Cerebellum (tissue), 4 donors: ENCODE measurements at places on chromosomes 6 and 20. TPM values are rescaled to one million over a fixed set of nuclear protein-coding genes. Genes with fewer than 3 reads are reported as not detected.

The ULBP1 gene
- 0.82 TPM for total RNA-seq

The ERVFRD-1 gene
- total RNA-seq, result not detected

The SLC22A16 gene
- 0.91 TPM for total RNA-seq

The MCCD1 gene
- total RNA-seq, result not detected

The MAN1A1 gene
- total RNA-seq, result 31.1 TPM

The UBR2 gene
- total RNA-seq, result 29.0 TPM

The NECAB3 gene
- total RNA-seq, result 34.1 TPM

DNA sequence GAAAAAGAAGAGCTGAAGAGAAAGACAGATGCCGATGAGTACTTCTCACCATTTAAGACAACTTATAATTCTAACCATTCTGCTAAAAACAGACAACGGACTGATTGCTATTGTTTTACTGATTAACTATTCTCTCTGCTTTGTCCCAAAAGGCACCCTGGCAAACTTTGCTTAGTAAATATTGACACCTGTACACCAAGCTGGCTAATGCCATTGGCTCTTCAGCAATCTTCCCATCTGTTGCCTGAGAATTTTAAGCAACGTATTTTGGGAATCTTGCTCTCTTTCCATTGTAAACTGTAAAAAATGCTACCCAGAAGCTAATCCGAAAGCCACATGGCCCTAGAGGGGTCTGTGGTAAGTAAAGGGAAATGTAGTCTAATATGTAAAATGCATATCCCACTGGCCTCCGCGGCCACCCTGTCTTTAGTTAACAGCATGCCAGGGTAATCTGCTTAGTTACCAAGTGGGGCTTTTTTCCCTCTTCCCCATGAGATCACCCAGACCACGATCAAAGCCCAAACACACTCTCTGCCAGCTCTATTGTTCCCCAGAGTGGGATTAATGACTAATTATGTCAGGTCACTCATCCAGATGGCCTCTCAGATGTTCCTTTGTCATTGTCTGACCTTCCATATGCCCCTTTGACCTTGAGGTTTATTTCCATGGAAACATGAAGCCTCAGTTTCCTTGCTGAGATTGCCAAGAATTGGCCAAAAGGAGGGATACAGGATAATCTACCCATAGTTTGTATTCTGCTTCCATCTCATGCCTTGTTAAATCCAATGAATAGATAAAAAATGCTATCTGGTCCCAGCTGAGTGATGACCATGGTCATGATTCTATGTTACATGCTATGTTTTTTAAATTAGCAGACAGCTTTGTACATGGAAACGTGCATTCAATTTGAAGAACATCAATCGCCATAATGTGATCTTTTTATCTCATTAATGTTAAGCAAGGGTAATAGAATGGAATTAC is 216.4 kb upstream of the MCHR2 start:
- DNase-seq, result no peak

DNA sequence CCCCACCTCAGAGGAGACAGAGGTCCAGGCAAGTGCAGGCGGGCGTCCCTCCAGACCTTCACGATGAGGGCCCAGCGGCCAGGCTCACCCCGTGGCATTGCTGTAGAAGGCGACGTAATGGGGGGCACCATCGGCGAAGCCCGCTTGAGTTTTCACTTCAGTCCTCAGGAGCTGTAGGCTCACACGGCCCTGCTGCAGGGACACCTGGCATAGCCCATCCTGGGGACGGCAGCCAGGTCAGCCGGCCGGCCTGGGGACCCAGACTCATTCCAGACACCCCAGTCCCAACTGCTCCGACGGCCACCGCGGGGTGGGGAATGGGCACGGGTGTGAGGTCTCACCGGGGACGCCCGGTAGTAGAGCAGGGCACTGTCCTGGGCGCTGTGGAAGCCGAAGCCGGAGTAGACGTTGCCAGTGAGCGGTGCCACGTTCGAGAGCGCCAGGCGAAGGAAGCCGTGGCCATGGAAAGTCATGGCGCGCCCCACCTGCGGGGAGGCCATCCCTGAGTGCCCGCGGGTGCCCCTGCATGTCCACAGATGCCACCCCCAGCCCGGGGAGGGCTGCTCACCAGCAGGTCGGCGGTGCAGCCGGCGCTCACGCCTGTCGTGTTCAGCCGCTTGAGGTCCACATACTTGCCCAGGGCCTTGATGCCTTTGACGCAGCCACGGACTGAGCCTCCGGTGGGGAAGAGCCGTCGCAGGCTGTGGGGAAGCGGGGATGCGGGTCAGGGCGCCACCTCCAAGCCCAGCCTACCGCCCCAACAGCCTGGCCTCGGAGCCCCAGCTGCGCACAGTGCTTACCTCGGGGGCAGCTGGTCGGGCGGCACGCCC is 9.2 kb downstream of the ADRM1 start:
- DNase-seq, result no peak

DNA sequence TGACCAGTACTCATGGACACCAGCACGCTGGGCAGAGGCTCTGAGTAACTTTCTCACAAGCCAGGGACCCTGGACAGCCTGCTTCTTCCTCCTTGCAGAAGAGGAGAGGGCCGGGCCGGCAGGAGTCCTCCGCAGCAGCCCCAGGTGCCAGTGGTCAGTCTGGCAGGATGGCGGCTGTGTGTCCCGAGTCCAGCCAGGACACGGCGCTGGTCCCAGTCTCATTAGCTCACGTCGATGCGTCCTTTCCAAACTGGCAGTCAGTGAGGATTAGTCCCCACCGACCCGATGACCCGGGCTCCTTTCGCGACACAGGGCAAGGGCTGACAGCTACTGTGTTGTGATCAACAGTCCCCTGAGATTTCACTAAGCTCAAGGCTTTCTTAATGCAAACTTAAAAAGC is 267.0 kb downstream of the TAF4 start:
- no peak for DNase-seq

DNA sequence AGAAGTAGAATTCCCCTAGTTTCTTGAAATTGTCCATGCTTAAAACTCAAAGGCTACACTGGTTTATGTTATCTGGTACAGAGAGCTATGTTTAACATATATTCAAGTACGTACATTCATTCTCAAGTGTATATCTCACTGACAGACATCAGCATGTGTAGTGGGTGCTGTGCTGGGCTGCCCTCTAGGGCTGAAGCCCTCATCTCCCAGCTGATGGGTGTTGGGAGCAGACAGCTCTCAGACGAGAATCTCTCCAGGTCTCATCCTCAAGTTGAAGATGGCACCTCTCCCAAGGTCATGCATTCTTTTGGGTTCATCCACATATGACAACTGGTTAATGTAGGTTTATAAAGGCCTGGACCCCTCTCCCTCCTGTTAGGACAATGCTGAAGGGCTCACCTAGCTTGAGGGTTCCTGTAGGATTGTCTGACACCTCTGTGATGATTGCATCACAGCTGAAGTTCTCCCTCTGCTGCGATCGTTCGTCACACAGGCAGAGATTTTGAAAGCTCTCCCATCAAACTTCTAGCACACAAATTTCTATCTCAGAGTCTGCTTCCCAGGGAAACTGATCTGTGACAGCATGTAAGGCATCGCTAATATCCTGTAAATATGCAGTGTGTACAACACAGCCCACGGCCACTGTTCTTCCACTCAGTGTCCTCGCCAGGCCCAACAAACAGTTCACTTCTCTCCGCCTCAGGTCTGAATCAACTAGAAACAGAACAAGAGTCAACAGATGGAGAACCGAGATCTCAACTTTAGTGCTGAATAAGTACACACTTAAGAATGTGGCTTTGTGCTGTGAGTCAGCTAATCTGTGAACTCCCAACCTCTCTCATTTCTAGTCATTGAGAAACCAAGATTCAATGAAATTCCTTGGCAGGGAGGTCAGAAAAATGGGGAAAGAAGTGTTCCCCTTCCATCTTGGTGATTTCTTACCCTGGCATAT is 43.2 kb downstream of the PREP start:
- no peak for DNase-seq

- no peak for DNase-seq
Observed at GRCh38 chr6:155050311-155050710, 55.2 kb downstream of the TIAM2 start.

- no peak for DNase-seq
Observed at GRCh38 chr6:5490501-5491069, 229.3 kb downstream of the FARS2 start.

GRCh38 chr6:42257063-42257462 is 39.4 kb upstream of the MRPS10 start:
- DNase-seq, result no peak

- no peak for DNase-seq
Observed at GRCh38 chr6:121666814-121667213, 231.4 kb downstream of the GJA1 start.

- no peak for DNase-seq
Observed at GRCh38 chr20:37295001-37295400, 5.5 kb downstream of the MANBAL start.

GRCh38 chr20:17565169-17565845 is 4.6 kb upstream of the DSTN start:
- DNase-seq, result no peak

GRCh38 chr6:33771146-33772081 is 17.5 kb downstream of the LEMD2 start:
- peak; percentile 80 for DNase-seq

- no peak for DNase-seq
Observed at GRCh38 chr20:6769903-6770785, 2.7 kb downstream of the BMP2 start.
